Activated naive CD8-positive, alpha-beta T cell treated with anti-CD3 and anti-CD28 coated beads, Interleukin-2, amount 50 U/mL, for 16 hours (primary cell): ENCODE measurements at places on chromosomes 16 and 17.

GRCh38 chr16:82639666-82640336 is 13.0 kb downstream of the CDH13 start:
- no peak for DNase-seq

GRCh38 chr16:6977916-6978315 is 354.7 kb upstream of the RBFOX1 start:
- DNase-seq: no peak

GRCh38 chr16:72576189-72576588 is 404.2 kb upstream of the PMFBP1 start:
- no peak for DNase-seq

- DNase-seq: no peak
Measured at GRCh38 chr17:10099051-10099571, 99.3 kb downstream of the GAS7 start.

DNA sequence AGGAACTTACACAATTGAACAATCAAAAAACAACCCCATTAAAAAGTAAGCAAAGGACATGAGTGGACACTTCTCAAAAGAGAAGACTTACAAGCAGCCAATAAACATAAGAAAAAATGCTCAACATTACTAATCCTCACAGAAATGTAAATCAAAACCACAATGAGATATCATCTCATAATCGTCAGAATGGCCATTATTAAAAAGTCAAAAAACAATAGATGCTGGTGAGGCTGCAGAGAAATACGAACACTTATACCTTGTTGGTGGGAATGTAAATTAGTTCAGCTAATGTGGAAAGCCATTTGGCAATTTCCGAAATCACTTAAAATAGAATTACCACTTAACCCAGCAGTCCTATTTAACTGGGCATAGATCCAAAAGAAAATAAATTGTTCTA is 301.9 kb upstream of the KCNJ16 start:
- no peak for DNase-seq

DNA sequence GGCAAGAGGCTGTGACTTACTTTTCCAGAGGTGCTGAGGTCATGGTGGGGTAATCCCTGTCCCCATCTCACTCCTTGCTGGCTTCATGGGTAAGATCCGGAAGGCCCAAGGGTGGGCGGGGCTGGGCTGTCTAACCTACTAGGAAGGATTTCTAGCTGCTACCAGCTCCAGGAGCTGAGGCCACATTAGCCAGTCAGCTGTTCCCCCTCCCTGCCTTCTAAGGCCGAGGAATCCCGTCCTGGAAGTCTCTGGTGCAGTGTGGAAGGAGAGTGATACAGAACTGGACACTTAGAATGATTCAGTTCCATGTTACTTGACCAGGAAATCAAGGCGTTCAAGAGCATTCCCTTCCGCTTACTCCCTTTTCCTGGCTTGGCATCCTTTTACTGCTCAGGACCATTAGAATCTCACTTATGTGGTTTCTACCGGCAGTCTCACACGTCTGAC is 8.9 kb downstream of the GNGT2 start:
- no peak for DNase-seq

GRCh38 chr17:10210151-10210574 is 11.8 kb upstream of the GAS7 start:
- no peak for DNase-seq

DNA sequence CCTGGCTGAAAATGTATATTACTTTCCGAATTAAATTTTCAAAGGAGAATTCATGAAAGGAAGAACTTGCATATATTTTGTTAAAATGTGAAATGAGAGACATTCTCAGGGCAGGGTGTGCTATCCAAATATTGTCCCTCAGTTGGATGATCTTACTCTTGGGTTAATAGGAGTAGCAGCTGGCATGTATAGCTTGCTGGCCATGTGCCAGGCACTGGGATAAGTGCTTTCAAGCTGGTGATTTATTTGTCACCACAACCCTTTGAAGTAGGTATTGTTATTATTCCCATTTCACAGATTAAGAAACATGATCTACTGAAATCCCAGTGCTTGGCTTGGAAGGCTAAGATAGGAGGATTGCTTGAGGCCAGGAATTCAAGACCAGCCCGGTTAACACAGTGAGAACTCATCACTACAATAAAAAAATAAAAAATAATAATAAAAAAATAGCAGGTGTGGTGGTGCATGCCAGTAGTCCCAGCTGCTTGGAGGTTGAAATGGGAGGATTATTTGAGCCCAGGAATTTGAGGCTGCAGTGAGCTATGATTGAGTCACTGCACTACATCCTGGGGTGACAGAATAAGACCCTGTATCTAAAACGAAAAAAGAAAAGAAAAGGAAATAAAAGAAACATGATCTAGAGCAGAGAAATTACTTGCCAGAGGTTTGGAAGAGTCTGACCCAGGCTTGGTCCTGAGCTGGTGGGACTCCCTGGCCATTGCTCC is 11.6 kb upstream of the MPHOSPH6 start:
- no peak for DNase-seq

GRCh38 chr16:79808731-79809130 is 208.2 kb upstream of the MAF start:
- no peak for DNase-seq

- DNase-seq: no peak
Measured at GRCh38 chr16:85151603-85152413, 39.5 kb upstream of the CIBAR2 start.
